ENCODE measurements at places on chromosomes 4 and X.
A peak's percentile ranks its signal among the peaks of the same experiment; 100 is the strongest.

DNA sequence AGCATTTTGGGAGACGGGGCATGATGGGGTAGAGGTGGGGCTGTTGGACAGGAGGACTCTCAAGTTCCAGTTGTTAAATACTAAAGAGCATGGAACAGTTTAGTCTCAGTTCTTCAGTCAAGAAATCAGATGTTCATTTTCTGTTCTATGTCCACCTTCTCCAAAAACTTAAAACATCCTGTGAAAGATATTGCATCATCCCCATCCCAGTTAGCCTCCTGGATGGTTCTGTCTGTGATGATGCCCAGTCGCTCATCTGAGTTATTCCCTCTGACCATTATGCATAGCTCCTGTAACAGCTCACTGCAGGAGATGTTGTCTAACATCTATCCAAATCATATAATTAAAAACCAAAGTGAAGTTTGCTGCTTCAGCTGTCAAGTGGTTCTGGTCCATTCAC is 32.1 kb upstream of the SCML1 start:
- no peak for DNase-seq

DNA sequence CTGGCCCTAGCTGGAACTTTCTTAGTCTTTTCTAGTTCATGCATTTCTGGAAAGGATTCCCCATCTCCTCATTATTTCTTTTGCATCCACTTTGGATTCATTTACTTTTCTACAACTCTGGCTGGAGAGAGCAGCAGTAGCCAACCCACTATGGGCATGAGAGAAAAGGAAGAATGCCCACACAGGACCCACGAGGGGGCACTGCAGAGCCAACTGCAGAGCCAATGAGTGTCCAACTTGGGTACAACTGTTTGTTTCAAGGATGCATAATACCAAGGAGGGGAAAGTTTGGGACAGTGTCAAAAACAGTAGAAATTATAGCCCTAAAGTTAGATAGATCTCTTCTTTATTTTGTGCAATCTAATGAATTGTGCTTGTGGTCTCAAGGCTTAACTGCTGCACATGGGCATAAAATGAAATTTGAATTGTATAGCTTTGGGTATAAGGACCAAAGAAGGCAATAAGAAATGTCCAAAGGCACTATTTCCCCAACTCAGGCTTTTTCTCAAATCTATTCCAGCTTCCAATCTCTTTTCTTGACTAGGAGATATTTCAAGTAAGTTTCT is 230.6 kb downstream of the NSUN7 start:
- peak; percentile 53 for DNase-seq

GRCh38 chrX:103774070-103774642 is 2.5 kb upstream of the PLP1 start:
- DNase-seq: peak; percentile 75

DNA sequence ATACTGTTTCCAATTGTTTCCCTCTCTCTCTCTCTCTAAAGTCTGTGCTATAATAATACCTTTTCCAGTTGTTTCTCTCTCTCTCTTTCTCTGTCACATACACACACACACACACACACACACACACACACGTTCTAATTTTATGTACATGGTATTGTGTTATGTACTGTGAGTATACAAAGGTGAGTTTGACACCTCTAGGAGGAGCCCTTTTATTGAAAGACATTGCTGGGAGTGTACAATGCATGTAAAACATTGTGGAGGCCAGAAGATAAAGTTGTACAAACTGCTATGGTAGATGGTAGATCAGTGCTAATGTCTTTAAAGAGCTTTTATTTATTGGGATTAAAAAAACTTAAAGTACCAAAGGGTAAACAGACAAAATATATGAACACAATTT is 53.6 kb downstream of the BLTP1 start:
- no peak for DNase-seq
